ENCODE measurements at places on chromosomes 2 and 18.

DNA sequence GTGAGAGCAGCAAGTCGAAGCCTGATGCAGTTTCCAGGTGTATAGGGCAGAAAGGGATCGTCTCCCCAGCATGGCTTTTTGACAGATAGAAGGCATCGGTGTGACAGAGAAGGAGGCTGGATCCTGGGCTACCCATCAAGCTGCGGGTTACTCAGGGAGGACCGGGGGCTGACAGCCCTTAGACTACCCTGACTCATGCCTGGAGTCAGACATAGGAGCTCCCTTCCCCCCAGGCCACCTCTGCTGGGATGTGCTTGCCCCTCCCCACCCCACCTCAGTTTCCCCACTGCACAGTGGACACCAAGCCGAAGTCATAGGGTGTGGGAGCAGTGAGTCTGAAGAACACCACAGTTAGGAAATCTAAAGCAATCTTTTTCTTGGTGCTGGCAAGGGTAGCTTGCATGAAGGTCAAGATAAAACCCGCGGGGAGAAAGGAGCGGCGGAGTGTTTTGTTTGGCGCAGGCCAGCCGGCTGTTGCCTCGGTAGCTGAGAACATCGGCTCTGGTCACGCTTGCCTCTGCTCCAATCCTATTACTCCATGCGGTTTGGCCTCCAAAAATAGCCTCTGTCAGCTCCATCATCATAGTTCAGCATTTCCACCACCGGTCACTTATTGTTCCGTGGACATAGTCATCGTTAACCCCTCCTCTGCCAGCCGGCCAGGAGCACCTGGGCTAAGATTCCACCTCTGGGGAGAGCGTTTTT is 169.2 kb upstream of the GLI2 start:
- DNase-seq = no peak

DNA sequence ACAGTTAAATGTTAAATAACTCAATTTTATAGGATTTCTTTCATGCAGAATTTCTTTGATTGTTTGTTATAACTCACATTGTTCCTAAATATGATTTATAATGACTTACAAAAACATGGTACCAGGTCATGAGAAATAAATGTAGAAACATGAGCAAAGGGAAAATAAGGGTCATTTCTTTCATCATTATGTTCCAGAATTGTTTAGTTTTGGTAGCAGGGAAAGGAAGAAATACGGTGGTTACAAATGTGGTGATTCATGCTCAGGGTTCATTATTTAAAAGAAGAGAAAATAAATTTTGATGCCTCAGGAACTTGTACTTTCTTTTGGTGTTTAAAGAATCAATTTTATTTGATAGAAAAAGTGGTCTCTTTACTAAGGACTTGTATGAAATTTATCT is 4.4 kb downstream of the LYPD6B start:
- DNase-seq = no peak

GRCh38 chr2:185050804-185051203 is 452.5 kb downstream of the ZNF804A start:
- no peak for DNase-seq

- no peak for DNase-seq
Measured at GRCh38 chr18:77063260-77063659, 69.3 kb downstream of the MBP start.

DNA sequence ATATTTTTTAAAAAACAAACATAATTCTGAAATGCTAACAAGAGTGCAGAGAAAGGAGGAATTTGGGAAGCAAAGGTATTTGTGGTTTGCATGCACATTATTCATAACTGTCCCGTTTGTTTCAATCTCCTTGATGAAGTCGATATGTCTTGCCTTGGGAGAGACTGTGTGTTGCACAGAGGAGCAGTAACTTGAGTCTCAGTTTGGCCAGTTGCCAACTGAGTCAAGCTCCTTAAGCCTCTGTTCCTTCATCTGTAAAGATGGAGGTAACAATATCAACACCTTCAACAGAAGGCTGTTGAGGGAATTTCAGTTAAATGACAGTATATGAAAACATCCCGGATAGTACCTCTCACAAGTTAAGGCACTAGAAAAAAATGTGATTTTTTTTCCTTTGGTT is 226.2 kb downstream of the ASXL3 start:
- peak; percentile 82 for DNase-seq

DNA sequence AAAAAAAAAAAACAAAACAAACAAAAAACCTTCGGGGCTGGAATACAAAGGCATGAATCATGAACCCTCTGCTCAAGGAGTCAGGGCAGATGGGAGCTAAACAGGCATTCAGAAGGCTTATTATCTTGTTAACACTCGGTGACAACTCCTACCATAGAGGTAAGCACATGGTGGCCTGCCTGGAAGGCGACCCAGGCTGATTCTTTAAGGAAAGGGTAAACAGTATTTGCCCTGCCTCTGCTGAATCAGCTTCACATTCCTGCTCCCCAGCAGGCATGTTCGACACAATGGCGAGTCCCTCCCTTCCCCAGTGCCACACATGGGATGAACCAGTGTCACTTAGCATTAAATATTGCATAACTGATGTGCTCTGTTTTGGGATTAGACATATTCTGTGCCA is 191.9 kb downstream of the ARL4C start:
- peak; percentile 66 for DNase-seq

- DNase-seq = no peak
Measured at GRCh38 chr2:217915706-217916105, 87.1 kb downstream of the TNS1 start.

- DNase-seq = peak; percentile 34
Measured at GRCh38 chr2:62204998-62205496, 9.1 kb downstream of the B3GNT2 start.
